ENCODE measurements at places on chromosomes 16 and 17.

DNA sequence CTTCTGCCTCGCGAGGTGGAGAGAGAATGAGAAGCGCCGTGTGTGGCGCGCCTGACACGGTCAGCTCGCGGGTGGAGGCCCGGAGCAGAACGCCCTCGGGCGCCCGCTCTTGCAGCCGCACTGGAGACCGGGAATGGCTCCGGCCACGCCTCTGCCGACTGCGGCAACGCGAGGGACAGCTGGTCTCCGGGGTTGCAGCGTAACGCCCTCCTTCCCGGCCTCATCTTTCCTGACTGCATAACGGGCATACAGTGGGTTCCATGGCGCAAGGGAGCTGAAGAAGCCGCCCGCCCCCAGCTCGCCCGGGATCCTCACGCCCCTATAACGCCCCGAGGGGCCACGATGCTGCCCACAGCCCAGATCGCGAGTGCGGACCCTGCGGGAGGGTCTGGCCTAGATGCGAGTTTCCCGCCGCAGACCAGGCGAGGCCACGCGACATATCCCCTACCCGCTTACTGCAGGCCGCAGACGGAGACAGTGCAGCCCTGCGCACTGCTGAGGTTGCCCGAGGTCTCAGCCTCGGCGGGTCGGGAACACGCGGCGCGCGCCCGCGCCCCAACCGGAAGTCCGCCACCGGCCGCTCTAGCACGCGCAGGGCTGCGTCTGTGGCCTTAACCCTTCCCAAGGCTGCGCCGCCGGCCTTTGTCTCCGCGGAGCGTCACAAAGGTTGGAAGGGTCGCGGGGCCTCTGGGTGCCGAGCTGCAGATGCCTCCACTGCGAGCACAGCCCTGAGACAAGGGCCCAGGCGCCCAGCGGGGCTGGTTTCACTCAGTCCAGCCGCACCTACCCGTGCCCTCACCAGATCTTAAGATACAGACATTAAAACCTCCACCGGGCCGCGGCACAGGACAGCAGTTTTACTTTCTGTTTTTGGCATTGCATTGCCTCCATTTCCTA, 18.8 kb downstream of the BCL7C start:
- peak; percentile 85 for DNase-seq

GRCh38 chr16:50368410-50369132, at the start of gene BRD7:
BRD7 (minus strand) TSS chr16:50368988; CDS start chr16:50368774, 214 bp downstream.
- DNase-seq: peak; percentile 38

- DNase-seq: no peak
Observed at GRCh38 chr17:4509401-4509800, 10.7 kb downstream of the SPNS2 start.

DNA sequence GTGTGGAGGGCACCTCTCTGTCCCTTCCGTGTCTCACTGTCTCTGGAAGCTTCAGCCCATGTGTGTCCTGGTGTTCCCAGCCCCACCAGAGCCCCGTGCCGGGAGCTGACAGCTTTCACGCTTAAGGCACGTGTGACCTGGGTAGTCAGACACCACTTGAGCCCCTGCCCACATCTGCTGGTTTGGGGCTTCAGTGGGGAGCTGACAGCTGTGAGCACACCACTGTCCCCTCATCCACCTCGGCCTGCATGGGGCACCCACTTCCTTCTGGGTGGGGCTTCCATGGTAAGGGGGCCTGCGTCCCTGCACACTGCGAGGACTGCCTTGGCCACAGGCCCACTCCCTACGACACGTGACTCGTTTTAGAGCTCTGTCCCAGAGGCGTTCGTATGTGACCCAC, 2.6 kb upstream of the TEDC2 start:
- no peak for DNase-seq

DNA sequence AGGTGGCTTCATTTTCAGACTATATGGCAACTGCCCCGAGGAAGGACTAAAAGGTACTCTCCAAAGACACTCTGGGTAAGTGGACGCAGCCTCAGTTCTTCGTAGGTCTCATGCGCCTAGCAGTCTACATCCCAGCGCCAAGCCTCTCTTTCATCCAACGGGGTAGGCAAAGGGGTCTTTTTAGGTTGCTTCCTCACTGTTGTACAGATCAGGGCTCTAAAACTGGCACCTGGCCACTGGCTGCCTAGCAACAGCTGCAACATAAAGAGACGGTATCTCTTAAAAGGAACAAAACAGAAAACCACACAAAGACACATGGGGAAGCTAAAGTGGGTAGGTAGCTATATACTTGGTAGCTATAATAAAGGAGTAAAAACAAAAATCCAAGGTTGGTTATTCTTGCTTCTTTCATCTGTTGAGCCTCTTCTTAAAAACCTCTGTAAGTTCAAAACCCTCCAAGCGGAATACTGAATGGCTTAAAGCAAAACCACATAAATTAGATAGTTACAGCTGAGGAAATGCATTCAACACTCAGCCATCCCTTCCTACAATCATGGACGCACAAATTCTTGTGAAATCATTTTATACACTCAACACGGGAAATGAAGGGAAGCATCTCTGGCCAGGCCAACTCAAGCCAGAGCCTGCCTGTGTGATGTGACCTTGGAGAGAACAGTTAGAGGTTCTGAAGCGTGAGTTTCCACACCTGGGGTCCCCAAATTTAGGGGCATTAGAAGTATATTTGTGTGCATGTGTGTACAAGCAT, 22.7 kb downstream of the CYTH1 start:
- peak; percentile 44 for DNase-seq

DNA sequence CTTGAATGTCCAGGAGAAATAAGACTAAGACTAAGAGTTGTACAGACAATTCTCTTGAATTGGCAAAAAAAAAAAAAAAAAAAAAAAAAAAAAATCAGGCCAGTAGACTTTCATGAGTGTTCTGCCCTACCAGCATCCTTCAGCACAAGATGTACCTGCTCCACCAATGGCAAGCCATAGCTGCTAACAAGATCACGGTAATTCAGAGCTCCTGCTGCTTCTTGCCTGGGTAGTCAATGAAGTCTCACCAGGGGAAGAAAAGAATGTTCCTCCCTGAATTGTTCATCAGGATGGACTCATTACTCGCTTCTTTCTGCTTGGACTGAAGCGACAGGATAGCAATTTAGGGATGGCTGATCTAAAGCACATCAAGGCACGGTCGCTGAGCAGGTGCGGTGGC, 31.1 kb upstream of the APOH start:
- DNase-seq: no peak

- no peak for DNase-seq
Observed at GRCh38 chr16:24825696-24826095, 20.1 kb upstream of the SLC5A11 start.

GRCh38 chr17:41518031-41518430, 659 bp downstream of the KRT15 start:
- no peak for DNase-seq

GRCh38 chr17:10623737-10624338, 33.3 kb downstream of the MYH3 start:
- DNase-seq: no peak

DNA sequence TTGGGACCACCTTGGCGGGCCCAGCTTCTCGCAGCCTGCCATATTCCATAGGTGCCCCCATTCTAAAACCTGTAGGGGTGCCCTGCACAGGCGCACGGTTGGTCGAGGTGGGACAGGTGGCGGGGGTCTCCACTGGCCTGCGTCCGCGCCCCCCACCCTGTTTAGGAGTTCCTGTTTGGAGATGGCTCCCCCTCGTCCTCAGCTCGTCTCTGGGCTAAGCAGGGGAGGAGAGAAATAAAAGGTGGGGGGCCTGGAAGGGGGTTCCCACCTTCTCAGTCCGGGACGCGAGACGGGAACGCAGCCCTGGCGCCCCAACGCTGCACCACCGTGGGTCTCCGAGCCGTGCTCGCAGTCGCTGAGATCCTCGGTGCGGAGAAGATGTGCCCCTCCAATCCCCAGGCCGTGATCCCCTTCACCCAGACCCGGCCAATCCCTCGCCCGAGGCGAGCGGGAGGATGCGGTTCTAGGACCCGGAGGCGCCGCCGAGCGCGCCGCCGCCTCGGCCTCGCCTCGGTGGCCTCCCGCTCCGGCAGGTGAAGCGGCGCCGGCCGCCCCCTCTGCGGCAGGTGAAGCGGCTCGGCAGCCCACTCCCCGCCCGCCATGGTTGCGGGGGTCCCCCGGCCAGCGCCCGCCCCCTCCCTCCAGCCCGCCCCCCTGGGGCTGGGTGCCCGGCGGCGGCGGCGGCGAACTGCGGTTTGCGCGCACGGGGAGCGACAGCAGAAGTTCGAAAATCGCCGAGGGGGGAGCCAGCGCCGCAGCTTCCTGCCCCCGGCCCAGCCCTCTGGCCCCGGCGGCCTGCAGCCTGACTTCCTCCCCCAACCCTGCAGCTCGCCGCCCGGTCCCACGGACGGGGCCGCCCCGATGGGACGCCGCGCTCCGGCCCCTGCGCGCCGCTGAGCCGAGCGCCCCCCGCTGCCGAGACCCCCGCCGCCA, at the start of gene FMNL1:
FMNL1 (plus strand) TSS at position 805 of the 933 bp plus-strand sequence. CDS start 240 bp downstream, outside the sequence.
- peak; percentile 67 for DNase-seq

- DNase-seq: no peak
Observed at GRCh38 chr16:84559311-84559932, 55.0 kb upstream of the MEAK7 start.
